AML-193 (cell line): ENCODE measurements at places on chromosomes 5 and 9.

DNA sequence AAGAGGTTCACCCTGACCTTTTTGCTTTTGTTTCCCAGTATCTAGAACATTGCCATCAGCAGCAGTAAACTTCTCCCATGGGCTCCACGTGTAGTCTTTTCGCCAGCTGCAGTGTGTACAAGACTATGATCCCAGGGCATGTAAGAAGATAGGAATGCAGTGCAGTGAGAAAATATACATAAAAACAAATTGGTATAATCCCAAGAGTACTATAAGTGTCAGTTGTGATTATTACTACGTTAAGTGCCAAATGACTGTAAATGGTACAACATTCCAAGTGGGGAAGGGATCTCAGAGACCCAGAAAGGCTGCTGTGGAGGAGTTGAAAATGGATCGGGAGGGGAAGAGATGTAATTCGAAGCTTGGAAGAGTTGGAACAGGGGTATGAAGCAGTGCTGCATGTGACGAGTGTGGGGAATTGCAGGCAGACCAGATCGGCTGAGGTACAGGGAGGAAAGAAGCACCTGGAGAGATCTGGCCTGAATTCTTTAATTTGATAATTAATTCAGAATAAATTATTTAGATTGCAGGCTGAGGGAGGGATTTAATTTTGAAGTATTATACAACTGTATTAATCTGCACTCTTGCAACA is 95.1 kb downstream of the FBXL7 start:
- no peak for DNase-seq

- no peak for DNase-seq
Observed at GRCh38 chr5:92283521-92283920, 900.4 kb upstream of the ARRDC3 start.

DNA sequence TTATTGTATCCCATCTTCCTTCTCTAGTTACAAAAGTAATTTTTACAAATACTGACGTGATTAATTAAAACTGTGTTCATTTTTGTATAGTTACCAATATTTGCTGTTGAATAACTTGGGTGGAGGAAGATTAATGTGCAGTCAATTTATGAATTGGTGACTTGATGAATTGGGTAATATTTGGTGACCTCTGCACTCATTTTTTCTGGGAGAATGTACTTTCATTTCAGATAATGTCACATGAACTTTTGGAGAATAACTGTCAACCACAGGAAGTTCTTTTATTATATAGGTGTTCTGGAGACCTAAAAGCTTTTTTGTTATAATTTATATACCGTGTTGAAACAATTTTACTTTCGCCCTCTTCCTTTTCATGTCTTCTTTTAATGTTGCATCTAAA is 26.4 kb upstream of the FKTN start:
- DNase-seq, result no peak

DNA sequence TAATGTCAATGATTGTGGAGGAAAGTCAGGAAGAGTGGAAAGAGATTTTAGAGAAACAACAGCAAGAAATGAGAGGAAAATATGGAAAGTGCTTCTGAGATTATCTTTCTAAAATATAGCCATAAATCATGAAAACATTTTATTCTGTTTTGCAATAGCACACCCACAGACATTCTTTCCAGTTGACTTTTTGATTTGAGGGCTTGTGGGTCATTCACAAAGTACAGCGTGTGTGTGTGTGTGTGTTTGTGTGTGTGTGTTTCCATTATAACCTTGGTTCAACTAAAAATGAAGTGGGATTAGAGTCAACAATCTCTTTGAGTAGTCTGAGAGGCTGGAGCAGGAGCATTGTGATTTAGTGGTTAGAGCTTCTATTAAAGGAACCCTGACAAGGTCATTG is 116.6 kb upstream of the GAS1 start:
- no peak for DNase-seq

GRCh38 chr9:99052815-99053715 is 51.8 kb upstream of the TGFBR1 start:
- no peak for DNase-seq

DNA sequence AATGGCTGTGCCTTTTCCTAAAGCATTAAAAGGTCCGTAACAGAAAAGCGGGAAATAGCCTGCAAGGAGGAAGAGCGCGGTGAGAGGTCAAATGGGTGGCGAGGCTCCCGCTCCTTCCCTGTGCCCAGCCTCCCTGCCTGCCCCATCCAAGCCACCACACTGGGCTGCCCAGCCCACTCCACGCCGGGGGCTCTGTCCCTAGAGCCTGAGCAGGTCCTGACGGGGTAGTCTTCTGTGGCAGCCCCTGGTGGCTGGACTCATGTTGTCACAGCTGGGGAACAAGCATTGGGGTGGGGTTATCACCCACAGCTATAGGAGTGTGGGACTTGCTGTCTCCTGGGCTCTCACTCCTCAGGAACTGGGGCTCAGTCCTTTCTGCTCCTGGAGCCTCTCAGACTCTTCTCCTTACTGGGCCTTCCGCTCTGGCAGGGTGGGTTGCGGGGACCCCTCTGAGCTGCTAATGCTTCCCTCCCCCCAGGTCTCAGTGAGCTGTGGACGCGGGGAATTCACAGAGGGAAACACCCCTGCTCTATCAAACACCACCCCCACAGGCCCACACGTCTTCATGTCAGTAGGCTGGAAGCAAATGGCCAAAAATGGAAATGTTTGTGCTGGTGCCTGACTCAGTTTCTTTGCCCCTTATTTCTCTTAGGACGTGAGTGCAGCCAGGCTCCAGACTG is 152.4 kb upstream of the PHYKPL start:
- DNase-seq, result no peak

GRCh38 chr9:134962973-134963364 is 45.3 kb upstream of the FCN1 start:
- no peak for DNase-seq

DNA sequence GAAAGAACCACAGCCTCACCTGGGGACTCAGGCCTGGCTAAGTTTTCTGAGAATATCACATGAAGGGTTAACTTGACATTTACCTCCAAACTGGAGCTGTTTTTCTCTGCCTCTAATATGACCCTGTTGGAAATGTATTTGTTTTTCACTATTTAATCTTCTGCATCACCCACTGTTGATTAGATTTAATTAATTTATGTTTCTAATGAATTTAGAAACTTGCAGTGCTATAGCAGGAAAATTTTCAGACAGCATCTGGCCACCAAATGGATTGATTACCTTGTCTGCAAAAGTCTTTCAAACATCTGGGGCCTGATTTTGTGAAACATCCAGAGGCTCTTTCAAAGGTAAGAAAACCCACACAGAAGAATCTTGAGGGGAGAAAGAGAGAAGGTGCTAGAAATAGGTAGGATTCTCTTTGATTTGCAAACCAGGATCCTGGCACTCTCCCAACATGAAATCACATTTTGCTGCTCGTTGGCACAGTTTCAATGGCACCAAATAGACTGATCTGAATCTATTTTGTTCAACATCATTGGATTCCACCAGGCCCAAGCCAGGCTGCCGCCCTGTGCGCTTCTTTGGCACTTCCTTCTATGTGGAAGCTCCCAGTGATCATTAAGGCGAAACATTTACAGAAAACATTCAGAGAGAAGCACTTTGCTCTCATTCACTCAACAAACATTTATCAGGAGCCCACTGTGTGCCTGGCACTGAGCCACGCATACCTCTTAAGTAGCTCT is 157.3 kb downstream of the PPP2R2B start:
- DNase-seq, result no peak
